Hematopoietic multipotent progenitor cell (in vitro differentiated cells): ENCODE measurements at places on chromosomes 3 and 15.

DNA sequence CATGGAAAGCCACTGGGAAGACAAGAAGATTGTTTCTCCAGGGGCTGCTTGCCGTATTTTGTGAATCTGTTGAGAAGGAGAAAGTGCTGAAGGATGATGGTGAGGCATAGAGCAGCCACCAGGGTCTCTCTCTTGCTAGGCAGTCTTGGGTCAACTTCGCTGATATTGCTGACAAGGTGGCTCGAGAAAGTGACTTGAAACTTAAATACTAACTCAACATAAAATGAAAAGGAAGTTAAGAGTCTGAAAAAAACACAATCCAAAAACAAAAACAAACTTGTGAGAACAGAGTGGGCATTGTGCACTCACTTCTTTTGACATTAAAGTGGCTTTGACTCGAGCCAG, 90.1 kb downstream of the CHST2 start:
- no peak for DNase-seq

GRCh38 chr3:21170964-21171363, 580.0 kb downstream of the ZNF385D start:
- peak; percentile 5 for DNase-seq

DNA sequence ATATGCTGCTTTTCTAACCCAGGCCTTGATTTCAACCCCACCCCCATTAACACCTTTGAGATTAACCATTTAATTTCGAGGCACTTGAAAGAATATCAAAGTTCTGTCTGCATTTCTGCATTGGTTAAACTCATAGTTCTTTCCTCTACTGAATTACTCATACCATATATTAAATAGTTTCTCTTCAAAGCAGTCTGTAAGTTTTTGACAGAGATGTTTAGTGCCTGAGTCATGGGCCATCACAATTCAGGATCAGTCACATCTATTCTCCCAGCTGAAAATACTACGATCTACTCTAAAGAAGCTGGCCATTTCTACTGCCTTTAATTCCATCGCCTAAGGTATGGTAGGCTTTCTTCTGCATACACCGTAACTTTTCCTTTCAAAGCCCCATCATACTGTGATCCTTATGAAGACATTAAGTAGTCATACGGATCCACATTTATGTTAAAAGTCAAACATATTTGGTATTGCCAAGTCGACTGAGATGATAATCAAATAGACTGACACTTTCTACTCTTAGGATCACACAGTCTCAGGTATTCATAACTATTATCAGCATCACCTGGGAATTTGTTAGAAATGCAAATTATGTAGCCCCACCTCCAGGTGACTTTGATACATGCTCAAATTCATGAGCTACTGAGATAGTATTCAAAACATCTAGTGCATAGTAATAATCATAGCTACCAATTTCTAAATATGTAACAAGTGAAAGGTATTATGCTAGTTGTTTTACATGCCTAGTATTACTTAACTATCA, 489.4 kb upstream of the IL12A start:
- DNase-seq: no peak

DNA sequence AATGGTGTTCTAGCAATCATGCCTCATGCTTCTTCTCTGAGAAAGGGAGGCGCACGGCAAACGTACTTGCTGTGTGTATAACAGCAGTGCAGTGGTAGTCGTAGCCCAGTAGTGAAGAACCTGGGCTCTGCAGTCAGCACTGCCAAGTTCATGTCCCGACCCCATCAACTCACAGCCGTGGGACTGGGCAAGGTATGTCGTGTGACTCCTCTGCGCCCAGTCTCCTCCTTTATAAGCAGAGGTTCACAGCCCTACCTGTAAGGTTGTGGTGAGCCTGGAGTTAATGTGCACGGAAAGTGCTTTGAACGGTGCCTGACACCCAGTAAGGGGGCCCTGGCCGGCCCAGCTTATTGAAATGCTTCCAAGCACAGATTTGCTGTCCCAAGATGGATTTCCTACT, 26.6 kb downstream of the EHD4 start:
- DNase-seq: no peak

DNA sequence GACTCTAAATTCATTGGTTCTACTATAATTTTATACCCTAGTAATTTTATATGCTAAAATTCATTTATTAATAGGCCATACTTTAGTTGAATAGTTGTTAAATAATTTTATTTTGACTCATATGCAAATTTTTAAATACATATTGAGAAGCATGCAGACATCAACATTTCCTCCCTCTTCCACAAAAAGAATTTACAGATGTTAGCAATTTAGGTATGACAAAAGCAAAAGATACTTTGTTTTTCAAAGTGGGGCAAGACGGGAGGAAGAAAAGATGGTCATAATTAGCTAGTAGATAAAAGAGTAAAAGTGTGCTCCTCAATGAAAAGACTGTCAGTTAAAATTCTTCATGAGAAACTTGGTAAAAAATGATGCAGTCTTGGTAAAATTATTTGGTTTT, 148.9 kb upstream of the TSPAN3 start:
- no peak for DNase-seq

DNA sequence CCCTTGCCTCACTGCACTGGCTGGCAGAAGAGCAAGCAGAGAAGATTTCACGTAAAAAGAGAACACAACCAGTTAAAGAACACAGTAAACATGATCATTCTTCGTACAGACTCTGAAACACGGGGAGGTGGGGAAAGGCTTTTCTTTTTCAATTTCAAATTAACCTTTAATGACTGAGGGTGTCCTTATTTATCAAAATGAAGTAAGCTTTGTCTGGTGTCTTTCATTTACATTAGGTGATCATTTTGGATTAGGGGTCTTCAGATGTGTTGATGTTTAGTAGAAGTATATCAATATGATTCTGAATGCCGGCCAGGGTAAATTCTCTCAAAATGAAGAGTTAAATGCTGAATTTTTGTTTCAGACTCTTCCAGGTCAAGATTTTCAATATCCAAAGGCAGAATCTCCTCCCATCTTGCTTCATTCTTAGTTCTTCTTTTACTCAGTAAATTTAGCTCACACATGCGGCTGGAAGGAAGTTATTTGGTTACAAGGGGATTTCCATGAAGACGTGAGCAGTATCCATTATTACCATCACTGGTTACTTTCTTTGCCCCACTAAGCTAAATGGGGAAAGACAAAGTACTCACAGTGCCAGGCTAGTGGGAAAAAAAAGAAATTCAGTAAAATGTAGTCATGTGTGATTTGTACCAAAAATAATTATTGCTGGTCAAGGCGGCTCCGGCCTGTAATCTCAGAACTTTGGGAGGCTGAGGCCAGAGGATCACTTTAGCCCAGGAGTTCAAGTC, 272.2 kb upstream of the NR2F2 start:
- DNase-seq: peak; percentile 44

DNA sequence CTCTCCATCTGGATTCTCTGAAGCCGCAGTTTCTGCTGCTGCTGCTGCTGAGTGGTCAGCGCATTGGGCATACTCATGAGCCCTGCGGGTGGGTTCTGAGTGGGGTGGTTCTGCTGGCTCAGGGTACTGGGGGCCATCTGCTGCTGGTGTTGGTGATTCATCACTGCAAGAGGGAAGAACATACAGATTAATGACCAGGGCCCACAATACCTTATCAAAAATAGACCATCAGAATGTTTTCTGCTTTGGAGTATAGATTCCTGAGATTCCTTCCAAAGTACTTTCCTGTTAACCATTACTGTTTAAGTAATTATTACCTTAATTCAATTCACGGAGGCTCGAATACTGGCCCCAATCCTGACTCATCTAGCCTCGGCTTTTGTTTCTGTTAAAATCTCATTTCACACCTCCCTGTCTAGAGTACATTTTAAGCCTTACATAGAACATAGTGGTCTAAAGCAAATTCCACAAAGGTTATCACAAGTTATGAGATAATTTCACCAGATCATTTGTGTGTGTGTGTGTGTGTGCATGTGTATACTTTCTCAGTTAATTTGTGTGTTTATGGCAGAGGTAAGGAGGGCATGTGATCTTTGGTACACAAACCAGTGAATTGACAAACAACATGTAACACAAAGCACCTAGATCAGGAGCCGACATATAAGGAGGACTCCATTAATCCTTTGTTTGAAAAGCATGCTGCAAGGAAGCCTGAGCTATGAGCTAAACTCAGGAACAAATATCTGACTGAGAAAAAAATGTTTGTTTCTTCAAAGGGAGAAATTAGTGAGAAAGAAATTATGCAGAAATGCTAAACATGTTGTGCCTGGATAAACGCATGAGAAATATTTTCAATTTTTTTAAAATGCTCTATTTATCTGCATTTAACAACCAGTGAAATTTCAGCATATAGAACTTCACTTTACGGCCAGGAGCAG, 68.1 kb downstream of the TM4SF4 start:
- no peak for DNase-seq

DNA sequence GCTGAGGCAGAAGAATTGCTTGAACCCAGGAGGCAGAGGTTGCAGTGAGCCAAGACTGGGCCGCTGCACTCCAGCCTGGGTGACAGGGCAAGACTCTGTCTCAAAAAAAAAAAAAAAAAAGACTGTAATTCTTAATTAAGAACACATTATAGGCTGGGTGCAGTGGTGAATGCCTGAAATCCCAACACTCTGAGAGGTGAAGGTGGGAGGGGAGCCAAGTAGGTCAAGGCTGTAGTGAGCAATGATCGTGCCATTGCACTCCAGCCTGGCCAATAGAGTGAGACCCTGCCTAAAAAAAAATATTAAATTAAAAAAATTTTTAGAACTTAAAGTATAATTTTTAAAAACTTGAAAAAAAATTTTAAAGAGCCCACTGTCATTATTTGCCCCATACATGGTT, 13.4 kb upstream of the ARPIN start:
- no peak for DNase-seq

DNA sequence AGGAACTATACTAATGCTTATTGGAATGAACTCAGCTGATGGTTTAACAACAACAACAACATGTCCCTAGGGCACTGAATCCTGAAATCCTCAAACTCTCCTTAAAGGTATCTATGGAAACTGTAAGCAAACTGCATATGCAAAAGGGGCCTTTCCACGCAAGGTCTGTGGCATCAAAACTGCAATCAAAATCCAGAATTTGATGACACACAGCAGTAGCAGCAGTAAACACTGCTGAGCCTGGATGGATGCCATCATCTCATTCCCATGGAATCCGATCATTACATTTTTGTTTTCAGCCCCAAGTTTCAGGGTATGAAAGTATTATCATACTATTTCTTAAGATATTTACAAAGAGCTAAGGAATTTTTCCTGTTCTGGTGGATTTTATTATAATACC, 399.7 kb downstream of the VPS13C start:
- DNase-seq: no peak

- no peak for DNase-seq
Observed at GRCh38 chr3:38565339-38566214, 69.4 kb downstream of the EXOG start.

DNA sequence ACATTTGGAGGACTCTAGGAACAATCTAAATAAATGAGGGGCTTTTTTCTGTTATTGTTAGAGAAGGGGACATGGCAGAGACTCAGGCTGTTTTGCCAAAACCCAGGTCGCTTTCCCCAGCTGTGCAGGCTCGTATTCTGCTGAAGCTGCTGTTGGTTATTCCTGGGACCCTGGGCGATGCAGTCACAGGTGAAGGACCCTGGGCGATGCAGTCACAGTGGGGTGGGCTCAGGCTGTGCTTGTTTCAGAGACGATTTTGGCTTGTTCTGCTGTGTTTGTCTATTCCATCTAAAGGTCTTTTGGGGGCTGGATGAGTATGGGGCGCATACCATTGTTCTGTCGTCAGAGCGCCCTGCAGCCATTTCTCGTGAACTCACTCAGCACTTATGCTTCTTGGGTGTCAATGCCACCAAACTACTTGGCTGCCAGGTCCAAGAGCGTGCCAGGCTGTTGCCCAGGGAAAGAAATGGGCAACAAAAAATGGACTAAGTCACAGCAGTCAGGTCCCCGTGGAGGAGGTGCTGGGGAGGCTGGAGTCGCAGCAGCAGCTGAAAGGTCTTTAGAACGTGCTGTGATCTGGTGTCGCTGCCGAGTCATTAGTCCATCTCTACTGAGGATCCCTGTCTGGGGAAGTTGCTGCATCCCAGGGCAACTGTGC, 151.4 kb downstream of the CHDH start:
- no peak for DNase-seq

- no peak for DNase-seq
Observed at GRCh38 chr3:193962986-193963685, 172.8 kb upstream of the HES1 start.

- no peak for DNase-seq
Observed at GRCh38 chr3:124281453-124282316, 289.8 kb upstream of the ROPN1 start.

DNA sequence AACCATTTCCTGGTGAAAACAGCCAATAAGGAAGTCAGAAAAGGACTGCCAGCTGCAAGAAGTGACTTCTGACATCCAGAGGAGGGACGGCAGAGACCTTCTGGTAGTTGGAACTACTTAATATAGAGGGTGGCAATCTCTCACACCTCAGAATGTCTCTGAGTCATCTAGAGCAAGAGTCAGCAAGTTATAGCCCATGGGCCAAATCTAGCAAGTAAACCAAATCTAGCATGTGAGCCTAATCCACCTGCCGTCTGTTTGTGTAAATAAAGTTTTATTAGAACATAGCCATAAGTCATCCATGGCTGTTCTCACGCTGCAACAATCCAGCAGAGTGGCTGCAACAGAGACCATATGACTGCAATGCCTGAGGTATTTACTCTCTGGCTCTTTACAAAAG, 160.5 kb upstream of the NR2E3 start:
- DNase-seq: no peak

GRCh38 chr15:82043130-82043673, 2.6 kb downstream of the MEX3B start:
- no peak for DNase-seq
